ENCODE measurements at places on chromosomes 6 and 20.

GRCh38 chr6:105445481-105445880 is 42.6 kb upstream of the PREP start:
- no peak for DNase-seq

DNA sequence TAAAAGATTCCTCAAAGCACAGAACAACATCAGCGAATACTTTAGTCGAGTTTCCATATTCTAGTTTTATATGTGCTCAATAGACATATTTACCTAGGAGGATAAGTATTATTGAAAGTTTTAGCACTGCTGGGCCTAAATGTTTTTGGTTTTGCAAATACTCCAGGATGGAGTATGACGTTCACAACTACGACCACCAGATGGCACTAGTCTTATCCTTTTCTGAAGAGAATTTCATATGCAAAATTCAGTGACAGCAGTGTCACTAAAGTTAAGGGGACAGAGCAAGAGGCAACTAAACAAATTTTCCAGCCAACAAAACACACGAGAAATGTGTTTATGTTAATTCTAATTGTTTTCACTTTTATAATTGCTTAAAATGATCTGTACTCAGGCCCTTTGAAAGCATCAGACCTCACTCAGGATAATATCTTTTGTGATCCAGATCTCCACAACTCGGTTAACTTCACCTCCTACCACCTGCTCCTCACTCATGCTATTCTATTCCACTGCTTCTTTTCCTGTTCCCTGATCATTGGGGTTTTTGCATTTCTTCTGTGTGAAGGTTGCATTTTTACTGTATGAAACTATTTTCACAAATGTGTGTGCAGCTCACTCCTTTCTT is 220.8 kb downstream of the TRDN start:
- DNase-seq, result no peak

DNA sequence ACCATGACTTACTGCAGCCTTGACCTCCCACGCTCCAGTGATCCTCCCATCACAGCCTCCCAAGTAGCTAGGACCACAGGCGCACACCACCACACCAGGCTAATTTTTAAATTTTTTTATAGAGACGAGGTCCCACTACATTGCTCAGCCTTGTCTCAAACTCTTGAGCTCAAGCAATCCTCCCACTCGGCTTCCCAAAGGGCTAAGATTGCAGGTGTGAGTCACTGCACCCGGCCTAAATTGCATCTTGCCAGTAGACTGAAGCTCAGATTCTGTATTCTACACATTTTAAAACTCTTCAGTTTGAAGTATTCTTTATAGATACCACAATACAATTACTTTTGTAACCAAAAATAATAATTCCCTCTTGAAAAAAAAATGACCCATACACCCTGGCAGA is 11.4 kb downstream of the NUDT3 start:
- no peak for DNase-seq

DNA sequence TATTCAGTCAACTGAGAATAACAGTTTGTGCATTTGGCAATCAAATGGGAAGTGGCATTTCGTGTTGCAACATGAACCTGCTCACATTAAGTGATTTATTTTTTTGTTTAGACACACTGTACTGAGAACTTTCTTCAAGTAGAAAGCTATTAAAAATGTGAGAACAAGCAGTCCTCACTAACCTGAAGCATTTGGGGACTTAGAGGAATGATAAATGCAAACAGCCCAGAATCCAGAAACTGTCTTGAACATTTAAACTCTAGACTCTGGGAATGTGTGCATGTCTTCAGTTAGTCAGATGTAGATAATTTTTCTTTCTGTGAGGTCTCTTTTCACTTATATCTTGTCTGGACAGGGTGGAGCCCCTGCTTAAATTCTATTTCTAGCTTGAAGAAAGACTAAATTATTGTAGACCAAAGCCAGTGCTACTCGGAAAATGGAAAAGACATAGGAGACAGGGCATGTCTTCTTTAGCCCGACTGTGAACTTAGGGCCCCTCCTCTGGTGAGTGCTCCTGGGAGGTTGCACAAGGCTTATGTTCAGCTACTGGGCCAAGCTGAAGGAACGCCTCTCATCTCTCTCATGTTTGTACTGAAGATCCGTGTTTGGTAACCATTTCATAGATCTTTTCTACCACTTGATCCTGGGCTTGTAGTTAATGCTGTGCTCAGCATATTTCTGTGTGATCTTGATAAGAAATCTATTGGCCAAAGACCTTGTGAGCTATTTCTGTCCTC is 70.1 kb downstream of the SLX4IP start:
- DNase-seq, result no peak

DNA sequence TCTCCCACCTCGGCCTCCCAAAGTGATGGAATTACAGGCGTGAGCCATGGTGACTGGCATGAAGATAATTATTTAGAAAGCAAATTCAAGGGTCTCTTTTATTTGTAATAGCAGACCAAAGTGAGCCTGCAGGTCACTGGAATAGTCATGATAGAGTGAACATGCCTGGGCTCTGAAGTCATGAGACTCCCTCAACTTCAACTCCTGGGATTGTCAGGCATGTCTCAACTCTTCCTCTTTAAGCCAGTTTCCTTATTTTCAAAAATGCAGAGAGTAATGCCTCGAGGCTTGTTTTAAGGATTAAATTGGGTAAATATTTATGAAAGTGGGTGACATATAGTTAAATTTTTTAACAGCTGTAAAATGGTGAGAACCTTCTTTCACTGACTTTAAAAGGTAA is 22.7 kb upstream of the HECA start:
- no peak for DNase-seq

DNA sequence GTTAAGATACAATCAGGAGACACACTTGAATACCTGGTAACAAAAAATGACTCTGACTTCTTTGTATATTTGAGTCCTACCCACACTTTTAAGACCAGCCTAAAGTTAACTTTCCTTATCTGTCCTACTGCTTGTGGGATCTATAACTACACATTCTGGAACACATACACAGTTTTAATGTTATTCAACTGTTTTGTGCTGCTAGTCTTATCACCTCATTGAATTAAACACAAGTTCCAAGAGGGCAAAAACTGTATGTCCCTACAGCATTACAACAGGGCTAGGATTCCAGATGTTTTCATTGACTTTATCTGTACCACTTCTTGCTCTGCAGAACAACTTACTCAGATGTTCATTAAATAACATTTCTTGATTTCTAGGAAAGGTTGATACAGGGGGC is 2.8 kb downstream of the HMGN3 start:
- no peak for DNase-seq

DNA sequence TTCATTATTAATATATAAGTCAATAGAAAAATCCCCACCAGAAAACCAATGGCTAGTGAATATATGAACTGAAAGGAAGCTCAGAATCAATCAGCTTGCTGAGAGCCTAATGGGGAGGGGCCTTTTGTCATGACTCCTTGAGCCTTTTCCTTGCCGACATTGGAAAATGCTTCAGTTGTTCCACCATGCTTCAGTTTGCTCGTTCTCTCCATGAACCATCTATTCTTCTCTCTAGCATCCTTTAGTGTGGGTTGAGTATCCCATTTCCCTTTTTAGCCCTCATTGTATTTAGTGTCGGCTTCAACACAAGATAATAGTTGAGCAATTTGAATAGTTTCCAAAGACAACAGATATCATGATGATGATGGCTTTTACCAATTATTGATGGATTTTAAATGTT is 139.9 kb downstream of the ADGRG6 start:
- DNase-seq, result no peak

GRCh38 chr20:47524015-47524784 is 22.5 kb downstream of the NCOA3 start:
- no peak for DNase-seq

DNA sequence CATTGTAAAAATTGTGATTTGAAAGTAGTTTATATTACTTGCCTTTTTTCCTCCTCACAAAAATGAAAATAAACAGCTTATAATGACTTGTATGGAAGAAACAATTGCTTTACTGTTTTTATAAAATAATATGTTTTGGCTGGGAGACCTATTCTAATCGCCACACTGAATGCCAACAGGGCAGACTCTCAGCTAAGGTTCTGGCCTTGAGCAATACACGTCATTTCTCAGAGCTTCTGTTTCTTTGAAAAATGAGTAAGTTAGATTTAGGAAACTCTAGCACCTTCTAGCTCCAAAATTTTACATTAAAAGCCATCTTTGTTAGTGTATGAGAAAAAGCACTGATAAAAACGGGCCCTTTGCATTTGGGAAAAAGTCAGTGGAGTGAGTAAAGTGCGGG is 166.6 kb downstream of the ARID1B start:
- DNase-seq, result no peak

DNA sequence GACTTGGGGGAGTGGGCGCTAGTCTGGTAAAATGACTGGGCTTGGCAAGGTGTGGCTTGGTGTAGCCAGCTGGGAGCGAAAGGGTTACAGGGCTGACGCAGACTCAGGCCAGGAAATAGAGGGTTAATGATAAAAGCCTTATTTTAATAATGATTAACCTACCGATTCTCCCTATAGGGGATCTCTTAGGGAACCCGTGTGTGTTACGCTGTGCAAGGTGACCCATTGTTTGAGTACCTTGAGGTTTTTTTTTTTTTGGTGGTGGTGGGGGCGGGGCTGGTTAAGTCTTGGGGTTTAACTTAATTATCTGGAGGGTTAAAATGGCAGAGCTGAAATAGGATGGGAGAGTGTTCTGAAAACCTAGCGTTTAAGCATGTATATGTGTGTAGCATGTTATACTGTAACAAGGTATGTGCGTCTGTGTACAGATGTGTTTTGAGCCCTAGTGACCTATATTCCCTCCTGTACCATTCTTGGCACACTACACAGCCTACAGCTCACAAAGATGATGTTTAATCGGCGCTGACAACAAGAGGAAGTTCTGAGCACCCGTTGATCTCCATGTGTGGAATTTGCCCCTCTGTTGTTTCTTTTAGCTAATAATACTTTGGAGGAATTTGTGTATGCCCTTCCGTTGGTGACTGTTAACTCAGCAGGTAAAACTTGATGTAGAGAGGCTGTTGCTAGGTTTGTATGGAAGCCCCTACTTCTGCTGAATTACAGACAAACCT is 1.3 kb downstream of the CARMIL1 start:
- DNase-seq, result no peak

- no peak for DNase-seq
Observed at GRCh38 chr20:41318271-41318649, 729 bp upstream of the ZHX3 start.
